Thoracic aorta (tissue), 2 donors: ENCODE measurements at places on chromosomes 3 and 15. TPM values are rescaled to one million over a fixed set of nuclear protein-coding genes. Genes with fewer than 3 reads are reported as not detected.

DNA sequence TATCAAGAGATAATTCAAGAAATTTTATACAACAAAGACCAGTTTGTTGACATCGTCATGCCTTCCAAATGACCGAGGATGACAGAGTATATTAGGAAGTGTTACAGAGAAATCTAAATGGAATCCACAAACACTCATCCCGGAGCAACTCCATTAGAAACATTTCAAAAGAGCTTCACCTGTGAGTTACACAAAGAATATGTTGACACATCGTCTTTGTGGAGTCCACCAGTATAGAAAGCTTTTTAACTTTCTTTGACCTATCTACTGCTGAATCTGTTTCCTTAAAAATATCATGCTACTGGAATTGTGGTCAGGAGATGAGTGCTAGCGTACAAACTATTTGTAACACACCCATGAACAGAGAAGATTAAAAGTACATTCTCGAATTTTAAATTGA is 130.4 kb downstream of the SUCLG2 start:
- no peak for DNase-seq
- no peaks in the 10 kb centered on the region for H3K4me1 ChIP-seq
- no peaks in the 10 kb centered on the region for H3K27me3 ChIP-seq
- H3K4me3 ChIP-seq = no peak overlapping the region

GRCh38 chr3:134772011-134772410 is 23.0 kb upstream of the EPHB1 start:
- no peaks in the 10 kb centered on the region for H3K36me3 ChIP-seq
- H3K27me3 ChIP-seq = no peaks in the 10 kb centered on the region
- DNase-seq = no peak
- no peak overlapping the region for H3K27ac ChIP-seq
- H3K4me1 ChIP-seq = no peaks in the 10 kb centered on the region
- no peak overlapping the region for H3K4me3 ChIP-seq

DNA sequence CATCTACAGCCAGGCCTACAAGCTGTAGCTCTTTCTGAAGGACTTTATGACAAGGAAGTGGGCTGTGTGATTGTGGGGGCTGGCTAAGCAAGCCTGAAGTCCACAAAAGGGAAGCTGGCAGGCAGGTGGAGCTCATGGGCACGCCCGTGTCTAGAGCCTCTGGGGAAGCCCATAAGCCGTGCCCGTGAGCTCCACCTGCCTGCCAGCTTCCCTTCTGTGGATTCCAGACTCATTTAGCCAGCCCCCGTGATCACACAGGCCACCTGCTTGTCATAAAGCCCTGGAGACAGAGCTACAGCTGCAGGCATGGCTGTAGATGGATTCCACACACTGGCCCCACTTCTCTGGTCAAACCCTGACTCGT is 15.2 kb downstream of the EFCC1 start:
- H3K4me1 ChIP-seq = no peaks in the 10 kb centered on the region
- no peak overlapping the region for H3K4me3 ChIP-seq
- H3K27me3 ChIP-seq = no peaks in the 10 kb centered on the region
- H3K36me3 ChIP-seq = no peaks in the 10 kb centered on the region
- no peak for DNase-seq

DNA sequence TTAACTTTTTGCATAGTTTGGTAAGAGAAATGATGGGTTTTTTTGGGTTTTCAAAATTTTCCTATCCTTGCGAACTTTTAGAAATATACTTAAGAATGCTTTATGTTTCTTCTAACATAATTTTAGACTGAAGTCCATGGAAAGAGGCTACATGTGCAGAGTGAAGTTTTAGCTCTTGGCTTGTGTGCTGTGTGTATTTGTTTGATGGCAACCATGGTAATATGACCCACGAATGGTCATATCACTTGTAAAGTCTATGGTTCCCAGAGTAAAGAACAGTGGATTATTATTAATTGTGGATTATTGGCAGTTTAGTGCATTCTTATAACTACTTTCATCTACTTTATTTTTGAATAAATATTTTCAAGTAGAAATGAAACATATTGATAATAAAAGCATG is 124.0 kb upstream of the GOLGA6L4 start:
- no peak for DNase-seq
- no peaks in the 10 kb centered on the region for H3K4me1 ChIP-seq
- H3K36me3 ChIP-seq = no peaks in the 10 kb centered on the region
- no peaks in the 10 kb centered on the region for H3K27me3 ChIP-seq
- no peak overlapping the region for H3K27ac ChIP-seq

DNA sequence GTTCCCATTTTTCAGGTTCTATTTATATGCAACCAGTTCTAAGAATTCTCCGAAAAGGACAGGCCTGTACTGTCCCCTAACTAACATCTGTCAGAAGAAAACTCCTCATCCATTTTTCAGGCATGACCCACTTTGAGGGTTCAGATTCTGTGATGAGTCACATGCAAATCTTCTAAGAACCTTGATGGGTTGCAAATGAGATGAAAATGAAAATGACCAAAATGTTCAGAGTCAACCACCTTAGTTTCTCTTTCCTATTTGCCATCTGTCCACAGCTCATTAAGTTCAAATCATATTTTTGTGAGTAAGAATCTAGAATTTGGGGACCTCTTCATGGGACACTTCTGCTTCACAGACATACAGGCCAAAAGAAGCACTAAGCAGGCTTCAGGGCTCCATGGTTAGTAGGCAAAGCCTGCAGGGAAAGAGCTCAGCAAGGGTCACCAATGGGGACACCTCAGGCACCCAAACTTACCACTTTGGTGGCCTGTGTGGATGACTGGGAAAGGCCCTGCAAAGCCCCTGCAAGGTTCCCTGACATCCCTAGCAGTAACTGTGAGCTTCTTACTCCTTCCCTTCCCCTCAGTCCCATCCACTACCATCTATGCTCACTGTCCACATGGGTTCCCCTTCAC is 122.0 kb downstream of the WDR76 start:
- no peak overlapping the region for H3K4me3 ChIP-seq
- H3K27ac ChIP-seq = no peak overlapping the region
- no peaks in the 10 kb centered on the region for H3K4me1 ChIP-seq
- no peaks in the 10 kb centered on the region for H3K36me3 ChIP-seq

GRCh38 chr3:172210355-172210754 is 171.0 kb downstream of the FNDC3B start:
- H3K27ac ChIP-seq = peak overlapping the region; percentile 95
- H3K27me3 ChIP-seq = no peaks in the 10 kb centered on the region
- DNase-seq = no peak
- no peaks in the 10 kb centered on the region for H3K36me3 ChIP-seq
- peak overlapping the region; percentile 46 for H3K4me3 ChIP-seq
- H3K4me1 ChIP-seq = peaks cover 42% of the 10 kb centered on the region

DNA sequence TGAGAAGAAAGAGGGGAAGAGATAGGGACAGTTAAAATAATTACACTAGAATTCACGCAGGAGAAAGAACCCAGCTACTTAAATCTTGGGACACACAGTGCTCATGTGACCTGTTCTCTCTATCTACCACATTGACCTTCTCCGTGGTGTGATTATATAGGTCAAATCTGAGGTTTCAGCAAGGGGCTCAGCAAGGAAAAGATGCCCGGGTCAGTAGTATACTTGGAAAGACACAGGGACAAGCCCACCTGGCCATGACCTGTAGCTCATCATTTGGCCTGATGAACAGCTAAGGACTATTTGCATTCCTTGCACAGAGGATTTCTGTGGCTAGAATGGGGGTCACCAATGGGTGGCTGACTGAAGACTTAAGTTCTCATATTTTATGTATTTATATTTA is 71.9 kb downstream of the SSR3 start:
- H3K4me3 ChIP-seq = no peak overlapping the region
- H3K27me3 ChIP-seq = no peaks in the 10 kb centered on the region
- peaks cover 29% of the 10 kb centered on the region for H3K4me1 ChIP-seq
- DNase-seq = no peak
- no peaks in the 10 kb centered on the region for H3K36me3 ChIP-seq

The SPRED1 gene
- total RNA-seq = 49.5 TPM

The SEMA7A gene
- 4.9 TPM for total RNA-seq

The ISLR2 gene
- total RNA-seq = not detected
